ENCODE measurements at places on chromosomes 7 and 10. TPM values are rescaled to one million over a fixed set of nuclear protein-coding genes. Genes with fewer than 3 reads are reported as not detected.

DNA sequence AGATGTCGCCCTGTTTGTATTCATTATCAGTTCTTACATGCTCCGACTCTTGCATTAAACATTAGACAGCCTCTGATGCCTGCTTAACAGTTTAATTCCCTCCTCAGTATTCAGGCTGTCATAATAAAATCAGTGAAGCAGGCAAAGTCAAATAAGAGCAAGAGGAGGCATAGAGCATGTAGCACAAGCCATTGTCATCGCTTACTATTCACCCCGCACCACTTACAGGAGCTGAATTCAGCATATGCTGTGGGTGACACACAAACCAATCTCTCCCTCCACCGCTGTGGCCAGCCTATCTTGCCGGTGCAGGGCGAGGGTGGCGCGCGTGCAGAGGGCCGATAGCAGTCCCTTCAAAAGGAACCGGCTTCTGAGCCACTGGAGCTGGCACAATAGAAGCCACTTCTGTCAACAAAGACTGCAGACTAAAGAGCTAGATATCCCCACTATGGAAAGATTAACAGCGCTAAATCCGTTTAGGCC, 433.2 kb upstream of the MGMT start:
- no peaks in the 10 kb centered on the region for H3K4me1 ChIP-seq
- H3K27me3 ChIP-seq = no peaks in the 10 kb centered on the region
- H3K36me3 ChIP-seq = no peaks in the 10 kb centered on the region
- no peak for DNase-seq
- no peak overlapping the region for H3K4me3 ChIP-seq

- no peaks in the 10 kb centered on the region for H3K27me3 ChIP-seq
- no peak for DNase-seq
- H3K36me3 ChIP-seq = no peaks in the 10 kb centered on the region
- H3K27ac ChIP-seq = no peak overlapping the region
- no peaks in the 10 kb centered on the region for H3K4me1 ChIP-seq
- H3K4me3 ChIP-seq = no peak overlapping the region
These were observed 163.1 kb downstream of the AUTS2 start for GRCh38 chr7:69761290-69761922.

- no peaks in the 10 kb centered on the region for H3K4me1 ChIP-seq
- no peaks in the 10 kb centered on the region for H3K27me3 ChIP-seq
- H3K4me3 ChIP-seq = no peak overlapping the region
- H3K27ac ChIP-seq = no peak overlapping the region
- H3K36me3 ChIP-seq = no peaks in the 10 kb centered on the region
These were observed 304.2 kb downstream of the PCDH15 start for GRCh38 chr10:54496852-54497251.

DNA sequence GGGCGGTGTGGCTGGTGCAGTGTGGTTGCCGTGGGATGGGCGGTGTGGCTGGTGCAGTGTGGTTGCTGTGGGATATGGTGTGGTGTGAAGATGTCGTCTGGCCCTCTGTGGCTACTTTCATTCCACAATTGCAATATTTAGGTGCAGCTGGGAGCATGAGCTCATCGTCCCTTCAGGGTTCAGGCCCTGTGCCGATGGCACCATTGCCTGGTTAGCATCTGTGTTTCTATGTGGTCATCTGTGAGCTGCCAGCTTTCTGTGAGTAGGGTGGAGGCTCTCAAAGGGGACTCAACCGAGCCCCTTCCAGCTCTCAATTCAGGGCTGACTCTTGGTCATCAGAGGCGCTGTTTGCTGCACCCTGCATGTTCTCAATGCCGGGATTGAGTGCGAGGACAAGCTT, 3.6 kb downstream of the ADGRA1 start:
- H3K36me3 ChIP-seq = no peaks in the 10 kb centered on the region
- no peak overlapping the region for H3K4me3 ChIP-seq
- no peak overlapping the region for H3K27ac ChIP-seq
- DNase-seq = no peak
- no peaks in the 10 kb centered on the region for H3K27me3 ChIP-seq

DNA sequence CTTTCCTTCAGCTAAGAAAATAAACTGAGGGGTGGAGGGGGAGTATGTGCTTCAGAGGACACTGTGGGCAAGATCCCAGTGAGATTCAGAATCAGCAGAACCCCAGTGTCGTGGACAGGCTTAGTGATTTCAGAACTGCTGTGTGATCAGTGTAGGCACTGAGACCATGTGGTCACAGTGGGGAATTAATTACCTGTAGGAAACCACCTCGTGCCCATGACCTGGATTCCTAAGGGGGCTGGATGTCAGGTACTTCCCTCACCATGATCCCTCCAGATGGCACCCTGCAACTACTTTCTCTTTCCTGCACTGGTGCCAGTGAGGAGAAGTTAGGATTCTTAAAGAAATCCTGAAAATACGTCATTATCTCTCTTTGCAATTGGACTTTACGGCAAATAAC, 64.4 kb downstream of the HBP1 start:
- no peak for DNase-seq
- no peaks in the 10 kb centered on the region for H3K27me3 ChIP-seq
- H3K4me3 ChIP-seq = no peak overlapping the region
- H3K36me3 ChIP-seq = no peaks in the 10 kb centered on the region
- no peak overlapping the region for H3K27ac ChIP-seq

DNA sequence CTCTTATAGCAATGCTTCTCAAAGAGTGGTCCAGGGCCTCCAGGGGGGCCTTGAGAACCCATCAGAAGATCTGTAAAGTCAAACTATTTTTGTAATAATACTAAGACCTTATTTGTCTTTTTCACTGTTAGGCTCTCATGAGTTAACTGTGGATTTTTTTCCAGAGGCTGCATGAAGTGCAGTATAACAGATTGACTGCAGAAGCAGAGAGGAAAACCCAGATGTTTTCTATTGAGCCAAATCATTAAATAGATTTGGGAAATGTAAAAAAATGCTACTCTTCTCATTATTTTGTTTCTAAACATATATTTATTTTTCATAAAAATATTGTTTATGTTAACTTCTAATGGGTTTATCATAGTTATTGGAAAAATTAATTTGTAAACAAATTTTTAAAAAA, 589.0 kb upstream of the LRRTM3 start:
- H3K27me3 ChIP-seq = no peaks in the 10 kb centered on the region
- no peak overlapping the region for H3K27ac ChIP-seq
- no peaks in the 10 kb centered on the region for H3K36me3 ChIP-seq
- H3K4me3 ChIP-seq = no peak overlapping the region
- no peaks in the 10 kb centered on the region for H3K4me1 ChIP-seq

- no peaks in the 10 kb centered on the region for H3K27me3 ChIP-seq
- no peaks in the 10 kb centered on the region for H3K4me1 ChIP-seq
- DNase-seq = no peak
- H3K4me3 ChIP-seq = no peak overlapping the region
- H3K36me3 ChIP-seq = peaks cover 15% of the 10 kb centered on the region
These were observed 93.5 kb downstream of the UPF2 start for GRCh38 chr10:11949152-11949551.

- H3K4me1 ChIP-seq = no peaks in the 10 kb centered on the region
- no peaks in the 10 kb centered on the region for H3K36me3 ChIP-seq
- H3K27ac ChIP-seq = no peak overlapping the region
- peaks cover 52% of the 10 kb centered on the region for H3K27me3 ChIP-seq
- H3K4me3 ChIP-seq = no peak overlapping the region
- DNase-seq = no peak
These were observed 106.1 kb downstream of the PRKCQ start for GRCh38 chr10:6473901-6474370.

DNA sequence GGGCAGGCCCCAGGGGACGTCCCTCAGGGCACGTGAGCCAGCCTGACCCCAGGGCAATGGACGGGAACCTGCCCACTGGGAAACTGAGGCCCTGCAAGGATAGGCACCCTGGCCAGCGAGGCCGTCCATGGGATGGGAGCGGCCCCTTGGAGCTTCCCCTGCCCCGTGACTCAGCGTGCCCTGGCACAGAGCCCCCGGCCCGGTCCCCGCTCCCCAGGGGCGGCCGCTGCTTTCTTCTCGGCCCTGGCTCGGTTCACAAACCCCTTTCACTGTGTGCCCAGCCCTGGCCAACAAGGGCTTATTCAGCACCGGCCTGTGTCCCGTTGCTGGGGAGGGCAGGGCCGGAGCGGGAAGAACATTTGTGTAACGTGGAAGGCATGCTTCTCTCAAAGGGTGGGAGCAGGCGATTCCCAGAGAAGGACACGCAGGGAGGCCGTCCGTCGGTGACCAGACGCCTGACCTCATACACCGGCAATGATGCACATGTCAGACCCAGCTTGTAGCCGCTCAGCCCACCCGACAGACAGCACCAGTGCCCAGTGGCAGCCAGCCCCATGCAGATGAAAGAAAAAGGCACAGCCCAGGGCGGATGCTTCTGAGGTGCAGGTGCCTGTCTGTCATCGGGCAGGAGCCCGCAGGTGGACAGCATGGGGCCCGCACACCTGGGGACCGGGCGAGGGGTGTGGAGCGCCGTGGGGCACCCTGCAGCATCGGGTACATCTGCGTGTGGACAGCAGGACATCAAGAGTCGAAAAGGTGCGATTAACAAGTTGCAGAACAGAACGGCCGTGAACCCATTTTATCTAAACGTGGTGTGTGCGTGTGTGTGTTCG, 94.5 kb downstream of the PDGFA start:
- H3K27ac ChIP-seq = no peak overlapping the region
- H3K4me3 ChIP-seq = no peak overlapping the region
- no peaks in the 10 kb centered on the region for H3K27me3 ChIP-seq
- H3K4me1 ChIP-seq = no peaks in the 10 kb centered on the region

DNA sequence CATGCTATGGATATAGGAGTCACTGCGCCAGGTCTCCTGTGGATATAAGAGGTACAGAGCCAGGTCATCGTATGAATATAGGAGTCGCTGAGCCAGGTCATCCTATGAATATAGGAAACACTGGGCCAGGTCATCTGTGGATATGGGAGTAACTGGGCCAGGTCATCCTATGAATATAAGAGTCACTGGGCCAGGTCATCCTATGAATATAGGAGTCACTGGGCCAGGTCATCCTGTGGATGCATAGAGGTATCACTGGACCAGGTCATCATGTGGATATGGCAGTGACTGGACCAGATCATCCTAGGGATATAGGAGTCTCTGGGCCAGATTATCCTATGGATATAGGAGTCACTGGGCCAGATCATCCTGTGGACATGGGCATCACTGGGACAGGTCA, 181.7 kb downstream of the DNAH11 start:
- H3K4me1 ChIP-seq = no peaks in the 10 kb centered on the region
- H3K27ac ChIP-seq = no peak overlapping the region
- no peaks in the 10 kb centered on the region for H3K27me3 ChIP-seq
- no peak overlapping the region for H3K4me3 ChIP-seq

- H3K4me1 ChIP-seq = peaks cover 34% of the 10 kb centered on the region
- H3K27ac ChIP-seq = no peak overlapping the region
- peaks cover 66% of the 10 kb centered on the region for H3K36me3 ChIP-seq
- H3K27me3 ChIP-seq = no peaks in the 10 kb centered on the region
These were observed 24.2 kb downstream of the FAM3C start for GRCh38 chr7:121371883-121372282.

- no peak for DNase-seq
- no peaks in the 10 kb centered on the region for H3K36me3 ChIP-seq
- H3K4me1 ChIP-seq = peaks cover 3% of the 10 kb centered on the region
- no peaks in the 10 kb centered on the region for H3K27me3 ChIP-seq
- H3K27ac ChIP-seq = no peak overlapping the region
- H3K4me3 ChIP-seq = no peak overlapping the region
These were observed 1.8 kb downstream of the PRXL2A start for GRCh38 chr10:80410122-80410521.

GRCh38 chr7:30080818-30081217, 52.6 kb downstream of the PLEKHA8 start:
- H3K4me3 ChIP-seq = no peak overlapping the region
- no peaks in the 10 kb centered on the region for H3K36me3 ChIP-seq
- H3K4me1 ChIP-seq = no peaks in the 10 kb centered on the region
- no peak overlapping the region for H3K27ac ChIP-seq

ZNF853 gene
- 0.05 TPM for total RNA-seq

MMRN2 gene
- 8.3 TPM for total RNA-seq

IL6 gene
- not detected for total RNA-seq

COL28A1 gene
- total RNA-seq = 0.12 TPM

NRP1 gene
- total RNA-seq = 3.8 TPM
